ENCODE measurements at places on chromosomes 7 and 10.

DNA sequence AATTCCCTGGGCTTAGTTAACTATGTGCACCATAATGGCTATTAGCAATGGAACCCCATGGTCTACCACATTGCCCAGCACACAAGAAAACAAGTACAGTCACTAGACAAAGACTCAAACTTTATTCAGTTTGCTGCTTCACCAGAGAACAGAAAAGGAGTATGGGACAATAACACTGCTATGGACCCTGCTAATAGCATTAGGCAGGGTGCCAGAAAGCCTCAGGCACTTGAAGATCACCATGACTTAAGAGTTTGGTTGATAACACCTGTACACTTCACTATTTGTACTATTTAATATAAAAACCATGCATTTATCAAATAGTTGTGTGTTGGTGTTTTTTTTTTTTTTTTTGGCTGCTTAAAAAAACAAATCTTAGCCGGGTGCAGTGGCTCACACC lies 159.6 kb downstream of the KMT2E start:
- no peak for DNase-seq

DNA sequence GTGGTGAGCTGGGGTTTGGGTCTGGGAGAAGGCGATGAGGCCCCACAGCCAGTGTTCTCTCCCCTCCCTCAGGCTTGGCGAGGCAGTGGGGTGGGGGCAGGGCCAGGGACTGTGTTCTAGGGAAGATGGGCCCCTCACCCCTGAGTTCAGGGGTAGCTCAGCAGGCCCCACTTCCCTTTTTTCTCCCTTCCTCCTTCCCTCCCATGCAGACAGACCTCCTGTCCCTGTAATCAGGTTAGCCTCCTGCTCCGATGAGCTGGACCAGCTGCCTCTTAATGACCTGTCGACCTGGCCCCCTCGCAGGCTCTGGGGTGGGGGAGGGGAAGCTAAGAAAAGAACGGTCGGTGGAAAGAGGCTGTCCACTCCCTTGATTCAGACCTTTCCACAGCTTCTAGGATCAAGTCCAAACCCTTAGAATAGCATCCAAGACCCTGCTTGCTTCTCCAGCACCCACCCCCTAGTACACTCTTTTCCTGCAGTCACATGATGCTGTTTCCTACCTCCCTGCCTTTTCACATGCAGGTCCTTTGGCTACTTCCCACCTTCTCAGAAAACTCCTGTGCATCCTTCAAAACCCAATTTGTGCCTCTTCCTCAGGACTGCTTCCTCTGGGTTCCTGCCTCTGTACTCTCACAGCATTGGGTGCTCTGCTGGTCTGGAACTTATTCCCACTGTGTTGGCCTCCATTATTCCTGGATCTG lies 64.1 kb downstream of the ZMIZ1 start:
- no peak for DNase-seq

- peak; percentile 30 for DNase-seq
Measured at GRCh38 chr7:51314726-51315125, 1.9 kb downstream of the COBL start.

GRCh38 chr7:21986096-21986495 lies 40.4 kb upstream of the CDCA7L start:
- no peak for DNase-seq

DNA sequence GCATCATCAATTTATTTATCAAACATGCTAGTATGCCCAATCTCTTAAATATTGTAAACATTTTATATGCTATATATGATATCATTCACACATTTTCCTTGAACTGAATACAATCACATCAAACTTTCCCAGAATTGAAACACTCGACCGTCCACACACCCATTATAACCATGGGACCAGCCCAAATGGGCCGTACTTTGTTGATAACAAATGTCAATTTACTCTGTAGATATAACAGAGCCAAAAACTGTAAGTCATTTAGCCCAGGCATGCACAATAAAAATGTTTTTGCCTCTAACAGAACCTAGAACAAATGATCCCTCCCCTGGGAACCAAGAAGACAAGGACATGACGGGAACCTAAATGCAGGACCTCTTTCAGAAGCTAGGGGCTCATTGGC lies 683 bp upstream of the ANKRD22 start:
- DNase-seq: no peak

DNA sequence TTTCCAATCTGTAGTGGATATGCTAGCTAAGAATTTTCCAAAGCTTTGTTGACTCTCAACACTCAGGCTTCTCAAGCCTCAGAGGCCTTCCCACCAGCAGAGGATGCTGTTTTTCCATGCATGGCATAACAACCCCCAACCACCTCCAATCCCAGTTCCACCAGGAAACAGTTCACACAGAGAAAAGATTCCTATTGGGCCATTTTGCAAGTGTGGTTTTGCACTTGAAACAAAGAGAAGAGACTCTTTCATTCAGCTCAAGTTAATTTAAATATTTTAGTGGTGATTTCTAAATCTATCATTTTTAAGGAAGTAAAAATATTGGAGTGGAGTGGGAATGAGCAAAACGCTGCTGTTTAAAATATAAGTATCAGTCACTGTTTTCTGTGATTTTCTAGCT lies 105.6 kb upstream of the COL1A2 start:
- peak; percentile 94 for DNase-seq

- DNase-seq: no peak
Measured at GRCh38 chr7:54349229-54349628, 192.9 kb upstream of the VSTM2A start.

GRCh38 chr7:41277561-41277960 lies 425.3 kb downstream of the INHBA start:
- no peak for DNase-seq

- DNase-seq: no peak
Measured at GRCh38 chr10:24701447-24701846, 22.2 kb downstream of the ARHGAP21 start.

GRCh38 chr10:126398924-126399323 lies 10.6 kb upstream of the ADAM12 start:
- DNase-seq: no peak

- no peak for DNase-seq
Measured at GRCh38 chr7:50363327-50364060, 59.0 kb downstream of the IKZF1 start.

DNA sequence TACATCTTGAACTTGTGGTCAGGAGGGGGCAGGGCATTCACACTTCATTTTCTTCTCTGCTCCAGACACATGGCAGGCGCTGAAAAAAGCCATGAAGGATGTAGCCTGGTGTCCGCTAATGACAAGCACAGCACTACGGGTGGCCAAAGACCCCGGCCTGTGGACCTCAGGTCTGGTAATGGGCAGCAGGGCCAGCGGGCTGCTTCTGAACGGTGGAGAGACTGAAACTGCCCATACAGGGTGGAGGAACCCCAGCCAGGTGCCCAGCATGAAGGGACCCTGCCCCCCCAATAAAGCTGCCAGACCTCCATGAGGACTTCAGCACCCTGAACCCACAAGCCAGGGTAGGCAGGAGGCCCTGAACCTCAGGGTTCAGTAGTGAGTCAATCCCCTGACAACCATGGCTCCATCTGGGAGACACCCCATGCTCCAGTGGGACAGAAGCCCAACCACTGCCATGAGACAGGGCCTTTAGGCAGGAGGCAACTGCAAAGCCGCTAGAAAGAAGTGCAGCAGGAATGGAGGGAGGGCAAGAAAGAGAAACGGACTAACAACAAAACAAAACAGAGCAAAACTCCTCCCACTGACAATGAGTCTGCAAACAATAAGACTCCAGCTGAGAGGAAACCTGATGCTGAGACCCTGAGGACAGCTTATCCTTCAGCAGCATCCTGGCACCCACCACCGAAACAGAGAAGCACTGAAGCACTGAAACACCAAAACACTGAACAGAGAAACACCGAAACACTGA lies 140.2 kb upstream of the PPP2R2D start:
- DNase-seq: no peak

DNA sequence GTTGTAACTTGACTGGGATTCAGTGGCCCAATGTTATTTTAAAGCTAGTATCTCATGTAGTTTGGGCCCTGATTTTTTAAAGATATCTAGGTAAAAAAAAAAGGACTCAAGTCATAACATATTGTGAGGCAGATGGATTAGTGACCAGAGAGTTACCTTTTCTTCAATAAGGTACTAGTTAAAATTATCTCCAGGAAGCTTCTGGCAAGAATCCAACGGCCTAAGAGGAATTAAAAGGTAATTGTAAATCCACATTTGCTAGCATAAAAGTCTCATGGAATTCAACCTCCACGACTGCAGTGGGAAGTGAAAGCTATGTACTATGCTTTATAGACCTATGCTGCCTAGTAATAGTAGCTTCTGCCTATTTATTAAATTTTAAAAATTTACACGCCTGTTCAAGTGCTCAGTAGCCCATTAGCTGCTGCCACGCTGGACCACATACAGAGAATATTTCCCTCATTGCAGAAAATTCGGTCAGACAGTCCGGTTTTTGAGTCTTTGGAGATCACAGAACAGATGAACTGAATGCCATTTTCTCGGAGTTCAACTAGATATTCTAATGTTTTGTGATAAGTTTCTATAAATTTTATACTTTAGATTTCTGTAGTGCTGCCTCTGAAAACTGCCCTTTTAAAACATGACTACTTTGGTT lies 118.4 kb downstream of the NSUN6 start:
- DNase-seq: no peak

Measured in DMS53 (cell line).